PC-3 (cell line): ENCODE measurements at places on chromosomes 1 and 21. TPM values are rescaled to one million over a fixed set of nuclear protein-coding genes. Genes with fewer than 3 reads are reported as not detected.

DNA sequence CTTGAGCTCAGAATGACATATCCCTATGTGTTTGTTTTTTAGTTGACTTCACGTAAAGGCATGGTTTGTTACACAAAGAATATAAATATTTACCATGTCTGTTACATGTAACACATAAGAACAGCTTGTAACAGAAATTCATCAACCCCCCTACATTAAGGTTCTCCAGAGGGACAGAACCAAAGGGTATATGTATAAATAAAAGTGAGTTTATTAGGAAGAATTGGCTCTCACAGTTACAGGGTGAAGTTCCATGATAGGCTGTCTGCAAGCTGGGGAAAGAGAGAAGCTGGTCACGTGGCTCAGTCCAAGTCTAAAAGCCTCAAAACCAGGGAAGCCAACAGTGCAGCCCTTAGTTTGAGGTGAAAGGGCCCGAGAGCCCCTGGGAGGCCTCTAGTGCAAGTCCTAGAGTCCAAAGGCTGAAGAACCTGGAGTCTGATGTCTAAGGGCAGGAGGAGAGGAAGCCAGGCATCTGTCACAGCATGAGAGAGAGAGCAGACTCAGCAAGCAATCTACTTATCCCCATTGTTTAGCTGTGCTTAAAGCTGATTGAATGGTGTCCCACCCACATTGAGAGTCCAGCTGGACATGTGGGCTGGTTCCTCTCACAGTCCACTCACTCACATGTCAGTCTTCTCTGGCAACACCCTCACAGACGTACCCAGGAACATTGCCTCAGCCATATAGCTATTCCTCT lies 15.8 kb downstream of the THRAP3 start:
- H3K27me3 ChIP-seq = no peaks in the 10 kb centered on the region
- no peak overlapping the region for H3K4me3 ChIP-seq
- no peak for DNase-seq
- no peak overlapping the region for H3K27ac ChIP-seq

DNA sequence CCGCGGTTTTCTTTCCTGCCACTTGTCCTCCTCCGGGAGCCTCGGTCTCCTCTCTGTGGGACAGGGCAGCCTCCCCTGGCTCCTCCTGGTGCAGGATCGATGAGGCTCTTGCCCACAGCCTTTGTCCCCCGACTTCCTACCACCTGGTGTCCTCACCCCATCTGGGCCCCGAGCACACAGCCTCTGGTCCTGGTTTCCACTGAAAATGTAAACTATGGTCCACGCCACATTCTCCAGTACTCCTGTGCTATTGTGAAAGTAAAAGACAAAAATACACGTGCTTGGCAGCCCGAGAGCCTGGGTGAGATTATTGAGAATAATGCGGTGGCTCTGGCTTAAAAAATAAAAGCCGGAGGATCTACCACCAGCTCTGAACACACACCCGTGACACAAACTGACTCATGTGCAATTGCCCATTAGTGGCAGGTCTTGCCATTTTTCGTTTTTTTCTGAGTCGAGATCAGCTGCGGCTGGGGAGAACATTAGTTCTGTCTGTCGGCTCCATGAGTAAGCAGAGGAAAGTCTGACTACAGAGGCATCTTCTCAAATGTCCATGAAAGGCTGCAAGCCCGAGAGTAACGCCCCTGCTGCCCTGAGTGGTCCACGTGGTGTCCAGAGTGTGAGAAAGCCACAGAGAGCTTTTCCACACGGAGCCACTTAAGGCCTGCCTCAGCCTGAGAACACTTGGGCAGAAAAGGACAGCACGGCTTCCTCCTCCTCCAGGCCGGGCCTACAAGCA lies 5.7 kb upstream of the COL6A2 start:
- no peak overlapping the region for H3K4me3 ChIP-seq
- no peaks in the 10 kb centered on the region for H3K27me3 ChIP-seq
- H3K27ac ChIP-seq = no peak overlapping the region
- no peak for DNase-seq

DNA sequence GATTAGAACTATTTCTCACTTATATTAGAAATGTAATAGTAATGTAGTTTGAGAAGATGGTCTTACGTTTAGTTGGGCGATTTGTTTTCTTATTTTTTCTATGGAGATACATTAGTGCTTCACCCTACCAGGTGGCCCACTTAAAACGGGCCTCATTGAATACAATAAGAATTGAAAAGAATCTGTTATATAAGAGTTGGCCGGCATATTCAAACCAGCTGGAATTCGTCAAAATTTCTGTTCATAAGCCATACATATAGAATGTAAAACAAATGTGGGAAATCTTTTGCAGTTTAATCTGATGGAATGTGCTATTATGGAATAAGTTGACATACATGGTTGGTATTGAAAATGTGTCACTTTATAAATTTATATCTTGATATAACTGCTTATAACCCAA lies 96.4 kb upstream of the C1orf105 start:
- no peak overlapping the region for H3K27ac ChIP-seq
- no peaks in the 10 kb centered on the region for H3K27me3 ChIP-seq
- no peaks in the 10 kb centered on the region for H3K36me3 ChIP-seq
- no peak overlapping the region for H3K4me3 ChIP-seq

ALG14 gene
- 3.4 and 9.7 TPM in 2 replicates for total RNA-seq

PLEKHN1 gene
- 14.0 and 18.3 TPM in 2 replicates for total RNA-seq

KRTAP10-7 gene
- not detected in 2 replicates for total RNA-seq

CATSPERE gene
- not detected in 2 replicates for total RNA-seq

NID1 gene
- 11.1 and 13.1 TPM in 2 replicates for total RNA-seq

OR6P1 gene
- not detected in 2 replicates for total RNA-seq
